HCT116 (cell line): ENCODE measurements at places on chromosomes 3 and 15. TPM values are rescaled to one million over a fixed set of nuclear protein-coding genes. Genes with fewer than 3 reads are reported as not detected.

DNA sequence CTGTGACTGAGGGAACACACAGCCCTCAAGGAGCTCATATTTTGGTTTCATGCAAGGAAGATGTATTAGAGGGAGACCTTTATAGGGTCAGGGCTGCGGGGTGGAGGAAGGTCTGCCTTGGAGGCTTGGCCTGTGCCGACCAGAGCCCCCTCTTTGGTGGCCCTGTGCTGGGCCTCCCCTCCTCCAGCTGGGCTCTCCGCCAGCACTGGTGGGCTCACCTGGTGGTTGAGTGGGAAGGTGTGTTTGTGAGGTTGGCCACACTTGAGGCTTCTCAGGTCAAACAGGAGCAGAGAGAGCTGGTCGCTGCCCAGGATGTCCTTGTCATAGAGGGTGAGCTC is 2.6 kb downstream of the PLA2G4F start:
- DNase-seq = no peak

DNA sequence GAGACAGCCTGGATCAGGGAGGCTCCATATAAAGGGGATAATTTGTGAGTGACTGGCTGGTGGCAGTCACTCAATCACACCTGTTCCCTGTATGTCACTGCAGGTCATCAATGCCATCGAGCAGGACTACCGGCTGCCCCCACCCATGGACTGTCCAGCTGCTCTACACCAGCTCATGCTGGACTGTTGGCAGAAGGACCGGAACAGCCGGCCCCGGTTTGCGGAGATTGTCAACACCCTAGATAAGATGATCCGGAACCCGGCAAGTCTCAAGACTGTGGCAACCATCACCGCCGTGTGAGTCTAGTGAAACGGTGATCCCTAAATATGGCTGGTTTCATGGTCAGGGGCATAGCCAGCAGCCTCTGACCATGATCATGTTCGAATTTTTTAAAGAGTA is 453.2 kb downstream of the EPHB1 start:
- DNase-seq = no peak

DNA sequence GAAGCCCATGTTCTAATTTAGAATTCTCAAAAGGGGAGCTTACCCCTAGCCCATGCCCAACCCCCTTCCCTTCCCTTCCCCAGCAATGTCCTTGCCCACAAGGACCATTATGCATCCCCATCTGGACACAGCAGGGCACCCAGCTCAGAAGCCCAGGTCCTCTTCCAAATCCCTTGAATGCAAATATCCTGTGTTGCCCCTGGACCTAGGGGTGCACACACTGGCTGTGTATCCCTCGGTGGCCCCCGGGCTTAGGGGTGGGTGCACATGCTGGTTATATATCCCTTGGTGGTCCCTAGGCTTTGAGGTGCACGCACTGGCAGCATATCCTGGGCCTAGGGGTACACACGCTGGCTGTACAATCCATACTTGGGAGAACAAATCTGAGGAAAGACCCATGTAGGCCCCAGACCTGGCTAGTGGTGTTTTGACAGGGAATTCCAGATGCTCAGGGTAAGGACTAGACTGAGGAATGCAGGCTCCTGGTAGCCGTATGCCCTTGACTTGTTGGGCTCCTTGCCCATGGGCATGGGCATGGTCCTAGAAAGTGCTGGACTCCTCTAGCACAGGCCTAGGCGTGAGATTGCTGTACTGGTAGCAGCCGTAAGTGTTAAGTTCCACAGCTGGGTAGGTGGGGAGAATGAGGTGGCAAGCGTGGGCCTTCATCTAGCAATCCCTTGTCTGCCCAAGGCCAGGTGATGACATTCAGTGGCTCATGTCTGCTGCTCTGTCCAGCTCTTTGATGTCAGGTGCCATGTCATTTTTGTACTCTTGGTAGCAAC is 222.4 kb downstream of the OPA1 start:
- no peak for DNase-seq

DNA sequence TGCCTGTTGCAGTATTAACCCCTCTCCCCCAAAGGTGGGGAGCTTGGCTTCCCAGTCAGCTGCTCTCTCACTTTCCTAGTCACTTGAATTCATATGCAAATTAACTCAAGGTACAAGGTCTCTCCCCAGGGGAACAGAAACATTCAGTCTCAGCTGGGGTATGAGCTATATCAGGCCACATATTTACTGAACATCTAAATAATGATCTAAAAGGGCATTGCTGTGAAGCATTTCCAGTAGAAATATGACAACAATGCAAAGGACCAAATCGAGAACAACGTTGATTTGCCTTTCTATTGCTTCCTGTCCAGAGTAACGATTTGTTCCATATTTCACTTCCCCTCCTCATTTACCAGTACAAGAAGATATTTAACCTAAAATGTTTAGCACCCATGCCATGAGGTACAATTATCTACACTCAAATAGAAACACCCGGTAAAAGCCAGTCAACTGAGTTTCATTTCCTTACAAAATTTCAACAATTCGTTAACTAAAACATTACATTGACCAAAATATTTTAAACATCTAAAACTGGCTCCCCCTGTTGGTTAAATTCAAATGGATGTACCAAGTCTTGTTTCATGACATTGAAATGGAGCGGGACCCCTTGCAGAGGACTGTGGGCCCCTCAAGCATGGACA is 36.5 kb upstream of the KLHL6 start:
- DNase-seq = peak; percentile 4

- no peak for DNase-seq
These were observed 27.7 kb downstream of the GRIP2 start for GRCh38 chr3:14512281-14512941.

DNA sequence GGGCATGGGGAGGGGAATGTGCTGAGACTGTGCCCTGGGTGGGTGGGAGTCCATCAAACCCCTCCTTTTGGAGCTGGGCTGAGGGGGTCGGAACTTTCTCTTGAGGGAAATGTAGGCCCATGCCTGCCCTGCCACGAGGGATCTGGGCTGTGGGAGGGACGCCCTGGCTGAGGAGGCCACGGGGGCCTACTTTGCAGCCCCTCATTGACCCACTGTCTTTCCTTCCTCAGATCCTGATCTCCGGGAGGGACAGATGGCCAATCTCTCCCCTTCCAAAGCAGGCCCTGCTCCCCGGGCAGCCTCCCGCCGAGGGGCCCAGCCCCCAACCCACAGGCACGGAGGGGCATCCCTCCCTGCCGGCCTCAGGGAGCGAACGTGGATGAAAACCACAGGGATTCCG is 25.3 kb downstream of the LOXL1 start:
- no peak for DNase-seq

GRCh38 chr15:26662283-26662682 is 110.6 kb downstream of the GABRB3 start:
- DNase-seq = no peak

DNA sequence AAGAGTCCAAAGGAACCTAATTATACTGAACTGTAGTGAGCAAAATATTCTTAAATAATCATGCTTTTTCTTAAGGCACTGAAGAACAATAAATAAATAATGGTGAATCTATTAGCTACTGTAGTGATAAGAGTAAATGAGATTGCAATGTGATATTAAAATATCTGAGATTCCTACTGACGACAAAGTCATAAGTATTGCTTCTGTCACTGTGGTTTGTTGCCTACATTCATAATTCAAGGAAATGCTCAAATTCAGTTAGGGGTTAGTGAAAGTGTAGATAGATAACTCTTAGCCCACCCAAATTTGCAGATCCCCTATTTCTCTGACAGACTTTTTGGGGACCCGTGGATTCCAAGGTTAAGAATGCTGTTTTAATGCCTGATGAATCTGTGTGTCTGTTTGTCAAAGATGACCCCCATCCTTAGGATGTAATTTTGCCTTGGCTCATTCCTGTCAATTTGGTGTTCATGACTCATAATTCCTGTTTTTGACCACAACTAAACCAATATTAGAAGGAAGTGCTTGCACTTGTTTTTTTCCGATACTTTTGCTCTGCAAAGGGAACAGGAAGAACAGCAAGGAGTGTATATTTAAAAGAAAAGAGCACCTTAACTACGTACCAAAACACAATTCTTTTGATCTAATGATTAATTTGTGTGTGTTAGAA is 86.7 kb downstream of the MAGI1 start:
- peak; percentile 73 for DNase-seq

- no peak for DNase-seq
These were observed 27.6 kb downstream of the ZNF860 start for GRCh38 chr3:32009101-32009500.

- DNase-seq = peak; percentile 2
These were observed 69.9 kb downstream of the LYZL4 start for GRCh38 chr3:42340466-42340865.

- DNase-seq = no peak
These were observed 240.7 kb upstream of the TBC1D5 start for GRCh38 chr3:17983106-17983505.

GRCh38 chr3:80017369-80017768 is 249.6 kb upstream of the ROBO1 start:
- DNase-seq = no peak

Gene IGDCC3
- 0.44 TPM for total RNA-seq

Gene LRRIQ4
- total RNA-seq = not detected

Gene IGSF11
- total RNA-seq = not detected

Gene ACTC1
- not detected for total RNA-seq

Gene THSD4
- 30.5 TPM for total RNA-seq

Gene DNAJA4
- total RNA-seq = 66.6 TPM
